Breast epithelium (tissue), 4 donors: ENCODE measurements at places on chromosomes 7 and 10. TPM values are rescaled to one million over a fixed set of nuclear protein-coding genes. Genes with fewer than 3 reads are reported as not detected.

Gene HECTD2
- 14.2 TPM for total RNA-seq

Gene HOXA6
- 16.0 TPM for total RNA-seq

Gene SDK1
- 18.2 TPM for total RNA-seq

Gene TUBAL3
- not detected for total RNA-seq

Gene GFRA1
- total RNA-seq = 98.5 TPM

Gene HILPDA
- total RNA-seq = 34.4 TPM

Gene NKX6-2
- not detected for total RNA-seq

Gene PAOX
- 8.6 TPM for total RNA-seq

DNA sequence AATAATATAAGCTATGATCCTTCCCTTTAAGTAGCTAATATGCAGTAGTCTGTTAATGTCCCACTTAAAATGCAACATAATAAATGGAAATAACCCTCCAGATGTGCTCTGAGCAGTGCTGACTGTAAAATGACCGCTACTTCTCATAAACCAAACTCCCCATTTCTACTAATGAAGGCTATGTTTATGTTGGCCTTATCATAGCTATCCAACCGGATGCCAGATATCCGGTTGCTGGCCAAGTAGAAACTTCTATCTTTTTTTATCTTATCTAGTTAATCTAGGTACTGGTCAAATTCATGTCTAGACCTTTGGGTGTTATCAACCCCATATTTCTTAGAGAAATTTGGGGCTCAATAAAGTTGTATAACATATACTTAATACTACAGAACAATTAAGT lies 56.6 kb downstream of the CHRM2 start:
- H3K27ac ChIP-seq = no peak overlapping the region
- no peak overlapping the region for H3K4me3 ChIP-seq
- no peaks in the 10 kb centered on the region for H3K4me1 ChIP-seq
- DNase-seq = no peak

DNA sequence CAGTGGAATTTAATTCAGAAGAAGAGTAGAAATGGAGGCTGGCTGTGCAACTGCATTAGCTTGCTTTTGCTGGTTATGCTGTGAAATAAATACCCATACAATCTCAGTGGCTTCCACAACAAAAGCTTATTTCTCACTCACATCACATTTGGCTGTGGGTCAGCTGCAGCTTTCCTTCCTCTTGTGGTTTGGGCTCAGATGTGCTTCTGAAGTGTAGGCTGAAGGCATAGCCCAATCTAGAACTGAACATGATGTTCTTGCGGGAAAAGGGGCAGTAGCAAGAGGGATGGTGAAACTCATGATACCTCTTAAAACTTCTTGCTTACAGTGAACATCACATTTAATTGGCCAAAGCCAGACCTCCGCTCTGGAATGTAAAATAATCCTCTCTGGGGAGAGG lies 119.9 kb downstream of the HECW1 start:
- no peak overlapping the region for H3K27ac ChIP-seq
- no peak for DNase-seq
- H3K36me3 ChIP-seq = no peaks in the 10 kb centered on the region
- H3K4me1 ChIP-seq = no peaks in the 10 kb centered on the region
- H3K27me3 ChIP-seq = no peaks in the 10 kb centered on the region

DNA sequence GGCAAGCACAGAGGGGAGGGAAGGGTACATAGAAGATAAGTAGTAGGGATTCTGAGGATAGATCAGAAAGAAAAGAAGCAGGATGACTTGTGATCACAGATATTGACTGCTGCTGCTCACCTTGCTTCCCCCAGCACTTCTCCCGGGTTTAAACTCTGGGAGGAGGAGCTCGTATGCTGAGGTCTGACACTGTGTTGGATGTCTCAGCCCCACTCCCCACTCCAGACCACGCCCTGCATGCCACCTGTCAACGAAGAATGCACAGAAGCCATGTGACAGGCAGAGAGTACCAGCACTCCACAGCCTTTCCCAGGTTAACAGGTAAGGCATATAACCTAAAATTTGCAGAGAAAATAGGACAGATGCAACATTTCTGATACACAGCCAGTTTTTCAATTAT lies 388.9 kb downstream of the TNS3 start:
- H3K27me3 ChIP-seq = no peaks in the 10 kb centered on the region
- H3K4me1 ChIP-seq = no peaks in the 10 kb centered on the region
- DNase-seq = no peak
- no peak overlapping the region for H3K4me3 ChIP-seq
- H3K27ac ChIP-seq = no peak overlapping the region

DNA sequence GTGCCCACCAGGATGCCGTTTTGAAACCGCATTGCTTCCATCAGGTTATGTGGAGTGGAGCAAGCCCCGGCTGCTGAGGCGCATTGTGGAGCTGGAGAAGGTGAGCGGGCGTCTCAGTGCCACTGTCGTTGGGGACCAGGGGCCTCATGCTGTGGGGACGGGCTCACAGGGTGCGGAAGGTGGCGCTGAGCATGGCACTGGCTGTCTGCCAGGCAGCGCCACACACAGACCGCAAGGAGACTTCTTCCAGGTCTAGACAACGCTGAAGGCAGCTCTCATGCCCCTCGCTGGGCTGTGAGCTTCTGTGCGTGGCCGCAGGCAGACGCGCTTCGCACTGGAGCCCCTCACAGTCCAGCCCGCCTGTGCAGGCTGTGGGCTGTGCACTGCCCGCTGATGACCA lies 29.0 kb downstream of the IQCE start:
- no peaks in the 10 kb centered on the region for H3K27me3 ChIP-seq
- no peaks in the 10 kb centered on the region for H3K36me3 ChIP-seq
- H3K4me3 ChIP-seq = no peak overlapping the region
- no peaks in the 10 kb centered on the region for H3K4me1 ChIP-seq
- no peak overlapping the region for H3K27ac ChIP-seq

GRCh38 chr7:94344826-94345225 lies 49.9 kb upstream of the COL1A2 start:
- no peaks in the 10 kb centered on the region for H3K27me3 ChIP-seq
- no peaks in the 10 kb centered on the region for H3K4me1 ChIP-seq
- H3K27ac ChIP-seq = no peak overlapping the region
- H3K36me3 ChIP-seq = no peaks in the 10 kb centered on the region

GRCh38 chr10:687583-688311 lies 1.7 kb downstream of the DIP2C start:
- H3K4me1 ChIP-seq = peaks cover 7% of the 10 kb centered on the region
- H3K27ac ChIP-seq = no peak overlapping the region
- no peaks in the 10 kb centered on the region for H3K36me3 ChIP-seq
- H3K4me3 ChIP-seq = peak overlapping the region; percentile 77
- H3K27me3 ChIP-seq = no peaks in the 10 kb centered on the region

DNA sequence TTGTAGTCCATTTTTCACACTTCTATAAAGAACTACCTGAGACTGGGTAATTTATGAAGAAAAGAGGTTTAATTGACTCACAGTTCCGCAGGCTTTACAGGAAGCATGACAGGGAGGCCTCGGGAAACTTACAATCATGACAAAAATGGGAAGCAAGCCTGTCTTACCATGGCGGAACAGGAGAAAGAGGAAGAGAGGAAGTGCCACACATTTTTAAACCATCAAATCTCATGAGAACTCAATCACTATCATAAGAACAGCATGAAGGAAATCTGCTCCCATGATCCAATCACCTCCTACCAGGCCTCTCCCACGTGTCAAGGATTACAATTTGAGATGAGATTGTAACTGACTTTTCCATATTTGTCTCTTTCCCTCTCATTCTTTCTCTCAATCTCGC lies 9.3 kb upstream of the PNPLA8 start:
- no peaks in the 10 kb centered on the region for H3K27me3 ChIP-seq
- H3K27ac ChIP-seq = no peak overlapping the region
- H3K4me3 ChIP-seq = no peak overlapping the region
- H3K36me3 ChIP-seq = no peaks in the 10 kb centered on the region

- no peaks in the 10 kb centered on the region for H3K27me3 ChIP-seq
- H3K27ac ChIP-seq = peak overlapping the region; percentile 88
- no peaks in the 10 kb centered on the region for H3K4me1 ChIP-seq
- no peak for DNase-seq
Measured at GRCh38 chr10:69409176-69409495, 7.6 kb downstream of the TACR2 start.

DNA sequence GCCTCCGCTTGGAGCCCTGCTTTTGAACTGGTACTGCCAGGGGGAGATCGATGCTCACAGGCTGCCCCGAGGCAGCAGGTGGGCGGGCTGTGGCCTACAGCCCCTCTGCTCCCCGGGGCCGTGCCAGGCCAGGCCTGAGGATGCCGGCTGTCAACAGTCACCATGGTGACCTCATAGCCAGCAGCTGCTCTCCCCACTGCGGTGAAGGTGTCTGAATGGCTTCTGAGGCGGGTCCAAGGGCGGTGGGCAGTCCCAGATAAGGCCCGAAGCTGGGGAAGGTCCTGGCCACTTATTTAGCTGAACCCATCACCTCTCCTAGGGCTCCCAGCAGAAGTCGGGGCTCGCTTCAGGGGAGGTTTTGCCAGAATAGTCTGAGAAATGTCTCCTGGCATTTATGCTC lies 179.3 kb downstream of the ARHGAP12 start:
- no peaks in the 10 kb centered on the region for H3K36me3 ChIP-seq
- no peaks in the 10 kb centered on the region for H3K4me1 ChIP-seq
- H3K27me3 ChIP-seq = no peaks in the 10 kb centered on the region

GRCh38 chr10:1128649-1129048 lies 72.5 kb downstream of the WDR37 start:
- no peaks in the 10 kb centered on the region for H3K4me1 ChIP-seq
- H3K27me3 ChIP-seq = no peaks in the 10 kb centered on the region
- H3K36me3 ChIP-seq = peaks cover 10% of the 10 kb centered on the region
- no peak overlapping the region for H3K27ac ChIP-seq
- no peak overlapping the region for H3K4me3 ChIP-seq

DNA sequence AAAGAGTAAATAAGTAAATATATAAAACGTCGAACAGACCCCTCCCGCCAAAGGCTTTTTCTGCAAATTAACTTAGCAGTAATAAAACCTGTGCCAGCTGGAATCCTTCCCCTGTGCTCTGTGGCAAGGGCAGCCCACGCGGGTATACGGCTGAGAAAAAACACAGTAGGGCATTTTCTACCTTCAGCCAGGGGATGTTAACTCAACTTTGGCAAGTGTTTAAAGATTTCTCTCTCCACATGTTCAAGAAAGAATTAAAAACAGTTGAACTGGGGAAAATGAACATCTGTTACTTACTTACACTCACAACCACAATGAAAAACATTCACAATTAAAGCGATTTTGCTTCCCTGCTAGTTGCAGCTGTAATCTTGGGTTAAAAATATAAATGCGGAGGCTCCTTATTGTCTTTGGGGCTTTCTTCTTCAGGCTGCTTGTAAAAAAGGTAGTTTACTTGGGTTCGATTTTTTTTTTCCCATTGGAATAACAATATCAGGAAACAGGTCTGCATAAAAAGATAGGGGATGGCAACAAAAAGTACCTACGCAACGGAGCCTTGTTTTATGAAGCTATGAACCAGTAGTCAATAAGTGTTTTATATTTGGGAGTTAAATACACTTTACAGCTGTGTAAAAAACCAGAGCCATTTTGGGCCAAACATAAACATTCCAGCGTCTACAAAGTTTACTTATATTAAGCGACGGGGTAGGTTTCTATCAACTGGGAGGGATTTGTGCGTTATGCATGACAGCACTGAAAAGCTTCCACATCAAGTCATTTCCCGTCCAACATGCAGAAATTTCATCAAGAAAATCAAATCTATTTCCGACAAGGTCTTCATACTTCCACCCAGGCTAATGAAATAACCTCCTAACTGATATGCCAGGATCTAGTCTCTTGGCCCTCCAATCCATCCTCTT lies 132.7 kb downstream of the TAX1BP1 start:
- no peak overlapping the region for H3K27ac ChIP-seq
- H3K36me3 ChIP-seq = no peaks in the 10 kb centered on the region
- no peaks in the 10 kb centered on the region for H3K27me3 ChIP-seq
- no peak overlapping the region for H3K4me3 ChIP-seq
- H3K4me1 ChIP-seq = no peaks in the 10 kb centered on the region

- no peaks in the 10 kb centered on the region for H3K36me3 ChIP-seq
- H3K4me1 ChIP-seq = no peaks in the 10 kb centered on the region
- H3K4me3 ChIP-seq = no peak overlapping the region
- no peak for DNase-seq
Measured at GRCh38 chr10:26799342-26799741, 61.4 kb downstream of the ABI1 start.

- DNase-seq = no peak
- no peak overlapping the region for H3K27ac ChIP-seq
- no peak overlapping the region for H3K4me3 ChIP-seq
- H3K27me3 ChIP-seq = no peaks in the 10 kb centered on the region
- H3K4me1 ChIP-seq = no peaks in the 10 kb centered on the region
Measured at GRCh38 chr7:120480930-120481329, 208.0 kb downstream of the KCND2 start.

DNA sequence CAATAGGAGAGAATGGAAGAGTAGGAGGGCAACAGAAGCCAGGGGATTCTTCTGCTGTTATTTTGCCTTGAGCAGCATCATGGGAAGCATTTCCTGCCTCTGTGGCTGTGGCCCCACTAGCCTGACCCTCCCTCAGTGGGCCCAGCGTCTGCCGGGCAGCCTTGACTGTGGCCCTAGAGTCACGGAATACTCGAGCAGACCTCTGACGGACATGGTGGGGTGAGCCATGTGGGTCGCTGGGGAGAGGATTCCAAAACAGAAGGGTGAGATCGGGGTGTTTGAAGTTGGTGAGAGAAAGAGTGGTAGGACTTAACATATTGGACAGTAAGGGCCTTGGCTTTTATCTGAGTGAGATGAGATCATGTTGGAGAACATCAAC lies 8.3 kb upstream of the PRKAG2 start:
- no peak overlapping the region for H3K4me3 ChIP-seq
- no peaks in the 10 kb centered on the region for H3K27me3 ChIP-seq
- H3K36me3 ChIP-seq = no peaks in the 10 kb centered on the region
- H3K4me1 ChIP-seq = no peaks in the 10 kb centered on the region
- no peak for DNase-seq
- no peak overlapping the region for H3K27ac ChIP-seq

GRCh38 chr10:132341781-132342180 lies 9.8 kb downstream of the LRRC27 start:
- DNase-seq = no peak
- H3K4me1 ChIP-seq = no peaks in the 10 kb centered on the region
- H3K27me3 ChIP-seq = no peaks in the 10 kb centered on the region
- no peak overlapping the region for H3K4me3 ChIP-seq
- no peaks in the 10 kb centered on the region for H3K36me3 ChIP-seq

DNA sequence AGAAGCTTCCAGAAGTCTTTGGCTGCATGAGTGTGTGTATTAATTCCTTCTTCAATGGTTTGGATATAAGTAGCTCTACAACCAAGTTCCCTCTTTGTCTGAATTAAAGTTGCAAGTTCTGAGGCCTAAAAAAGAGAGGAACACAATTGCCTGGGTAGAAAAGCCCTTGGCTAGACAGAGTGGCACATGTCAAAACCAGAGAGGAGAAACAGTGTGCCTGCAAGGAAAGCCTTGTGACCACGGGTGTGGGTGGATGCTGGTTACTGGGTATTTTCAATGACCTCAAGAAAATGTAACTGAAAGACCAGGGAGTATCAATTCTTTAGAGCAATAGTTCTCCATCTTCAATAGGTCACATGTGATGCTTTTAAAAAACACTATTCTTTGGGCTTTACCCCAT lies 148.3 kb downstream of the SVIL start:
- no peaks in the 10 kb centered on the region for H3K36me3 ChIP-seq
- H3K4me1 ChIP-seq = no peaks in the 10 kb centered on the region
- H3K4me3 ChIP-seq = no peak overlapping the region
- H3K27me3 ChIP-seq = no peaks in the 10 kb centered on the region
